ENCODE measurements at places on chromosomes 3 and 15.
A peak's percentile ranks its signal among the peaks of the same experiment; 100 is the strongest.

DNA sequence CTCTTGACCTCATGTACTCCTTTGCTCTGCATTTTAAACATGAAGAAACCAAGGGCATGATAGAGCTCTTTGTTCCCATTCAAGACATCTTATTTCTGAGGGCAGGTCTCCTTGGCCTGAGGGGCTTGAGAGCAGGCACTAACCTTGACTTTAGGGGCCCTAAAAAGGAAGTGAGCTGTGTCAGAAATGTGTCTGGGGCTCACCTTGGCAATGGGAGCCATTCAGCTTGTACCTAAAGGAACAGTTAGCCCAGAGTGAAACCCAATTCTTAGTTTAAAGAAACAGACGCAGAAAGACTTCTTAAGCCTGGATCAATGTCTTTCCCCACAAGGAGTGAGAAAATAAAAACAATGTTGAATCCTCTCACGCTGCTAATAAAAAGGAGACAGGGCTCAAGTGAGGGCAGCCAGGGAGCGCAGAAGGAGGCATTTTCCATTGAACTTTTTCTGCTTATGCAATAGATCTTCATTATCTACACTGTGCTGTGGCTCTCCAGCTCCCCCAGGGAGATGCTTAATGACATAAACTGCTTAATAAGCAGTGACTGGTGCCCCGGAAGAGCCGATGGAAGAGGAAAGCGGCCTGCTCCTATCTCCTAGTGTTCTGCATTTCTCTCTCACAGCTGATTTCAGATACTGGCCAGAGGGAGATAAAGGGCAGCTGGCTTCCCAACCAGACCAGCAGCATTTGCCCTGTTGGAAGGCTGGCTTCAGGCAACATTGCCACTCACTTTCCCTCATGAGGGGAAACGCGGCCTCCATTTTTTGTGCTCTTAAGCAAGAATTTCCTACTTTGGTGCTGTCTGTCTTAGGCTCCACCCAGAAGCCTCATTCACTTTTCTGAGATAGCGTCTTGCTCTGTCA, 152.0 kb downstream of the OPA1 start:
- peak; percentile 11 for DNase-seq

DNA sequence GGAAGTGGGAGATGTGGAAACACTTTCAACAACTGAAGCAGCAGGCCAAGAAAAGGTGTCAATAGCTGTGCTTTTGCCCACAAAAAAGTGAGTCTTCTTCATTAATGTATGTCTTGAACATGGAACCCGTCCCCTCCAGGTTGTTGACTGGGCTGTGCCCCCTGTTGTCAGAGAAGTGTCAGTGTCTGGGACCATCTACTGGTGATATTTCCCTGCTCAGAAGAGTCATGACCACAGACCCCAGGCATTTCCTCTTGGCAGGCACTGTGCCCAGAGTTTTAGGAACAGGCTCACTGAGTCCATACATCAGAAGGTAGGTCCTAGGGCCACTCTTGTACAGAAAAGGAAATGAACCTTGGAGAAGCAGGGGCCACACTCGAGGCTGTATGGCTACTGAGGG, 54.8 kb upstream of the LARS2 start:
- peak; percentile 16 for DNase-seq

- peak; percentile 96 for DNase-seq
These were observed 42.8 kb downstream of the MYO5C start for GRCh38 chr15:52252781-52253180.

DNA sequence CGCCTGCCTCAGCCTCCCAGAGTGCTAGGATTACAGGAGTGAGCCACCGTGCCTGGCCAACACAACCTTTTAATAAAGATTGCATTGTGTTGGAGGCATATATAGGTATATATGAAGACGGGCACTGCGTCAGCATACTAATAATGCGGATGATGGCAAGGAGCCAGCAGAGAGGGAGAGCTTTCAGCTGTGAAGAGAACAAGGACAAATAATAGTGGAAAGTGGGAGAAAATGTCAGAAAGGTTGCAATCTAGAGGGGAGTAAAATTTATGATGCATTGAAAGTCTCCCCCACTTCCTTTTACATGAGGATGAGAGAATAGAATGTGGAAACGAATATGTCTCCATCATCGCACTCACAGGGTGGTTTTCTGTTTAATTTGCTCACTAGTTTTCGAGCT, 170.5 kb upstream of the TBL1XR1 start:
- no peak for DNase-seq

DNA sequence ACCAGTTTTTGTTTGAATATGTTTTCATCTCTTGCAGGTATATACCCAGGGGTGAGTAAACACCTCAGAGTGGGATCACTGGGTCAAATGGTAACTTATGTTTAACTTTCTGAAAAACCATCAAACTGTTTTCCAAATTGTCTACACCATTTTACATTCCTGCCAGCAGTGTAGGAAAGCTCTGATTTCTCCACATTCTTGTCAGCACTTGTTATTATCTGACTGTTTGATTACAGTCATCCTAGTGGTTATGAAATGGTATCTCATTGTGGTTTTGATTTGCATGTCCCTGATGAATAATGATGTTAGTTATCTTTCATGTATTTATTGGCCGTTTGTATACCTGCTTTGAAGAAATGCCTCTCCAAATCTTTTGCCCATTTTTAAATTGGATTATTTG, 13.8 kb downstream of the FSD2 start:
- no peak for DNase-seq

- no peak for DNase-seq
These were observed 835.1 kb downstream of the EDEM1 start for GRCh38 chr3:6022621-6023020.

GRCh38 chr3:118530350-118530922, 504.2 kb downstream of the IGSF11 start:
- no peak for DNase-seq
